K562 (cell line): ENCODE measurements at places on chromosomes 3 and 15. TPM values are rescaled to one million over a fixed set of nuclear protein-coding genes. Genes with fewer than 3 reads are reported as not detected.

PDHB gene
- total RNA-seq = 50.9 and 51.2 TPM in 2 replicates

SLC9C1 gene
- total RNA-seq = not detected in 2 replicates

ST6GAL1 gene
- 114 and 135 TPM in 2 replicates for total RNA-seq

ADAMTS17 gene
- 0.07 and 0.09 TPM in 2 replicates for total RNA-seq

GABRR3 gene
- not detected in 2 replicates for total RNA-seq

IGDCC3 gene
- total RNA-seq = 0.07 TPM in 1 of 2 replicates, not detected in the other
